ENCODE measurements at places on chromosomes 6 and 20.

- DNase-seq, result no peak
These were observed 123.9 kb downstream of the CD83 start for GRCh38 chr6:14241255-14242070.

- DNase-seq, result no peak
These were observed 62.8 kb downstream of the FAM120B start for GRCh38 chr6:170369403-170369802.

DNA sequence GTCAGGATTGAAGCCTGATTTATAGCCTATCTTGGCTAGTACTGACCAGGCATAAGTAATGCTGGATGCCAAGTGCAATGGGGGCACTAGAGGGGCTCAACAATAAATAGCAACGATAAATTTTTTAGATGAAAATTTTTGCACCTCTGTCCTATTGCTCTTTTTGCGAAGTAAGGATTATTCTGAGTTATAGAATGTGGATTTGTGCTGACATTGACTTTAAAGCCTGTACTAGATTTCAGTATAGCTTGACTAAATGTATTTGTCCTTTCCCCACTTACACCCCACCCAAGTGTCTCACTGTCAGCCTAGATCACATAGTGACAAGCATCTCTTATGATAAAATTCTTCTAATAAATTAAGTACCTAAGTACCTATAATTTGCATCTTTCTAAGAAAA is 757.0 kb downstream of the GRIK2 start:
- DNase-seq, result no peak

DNA sequence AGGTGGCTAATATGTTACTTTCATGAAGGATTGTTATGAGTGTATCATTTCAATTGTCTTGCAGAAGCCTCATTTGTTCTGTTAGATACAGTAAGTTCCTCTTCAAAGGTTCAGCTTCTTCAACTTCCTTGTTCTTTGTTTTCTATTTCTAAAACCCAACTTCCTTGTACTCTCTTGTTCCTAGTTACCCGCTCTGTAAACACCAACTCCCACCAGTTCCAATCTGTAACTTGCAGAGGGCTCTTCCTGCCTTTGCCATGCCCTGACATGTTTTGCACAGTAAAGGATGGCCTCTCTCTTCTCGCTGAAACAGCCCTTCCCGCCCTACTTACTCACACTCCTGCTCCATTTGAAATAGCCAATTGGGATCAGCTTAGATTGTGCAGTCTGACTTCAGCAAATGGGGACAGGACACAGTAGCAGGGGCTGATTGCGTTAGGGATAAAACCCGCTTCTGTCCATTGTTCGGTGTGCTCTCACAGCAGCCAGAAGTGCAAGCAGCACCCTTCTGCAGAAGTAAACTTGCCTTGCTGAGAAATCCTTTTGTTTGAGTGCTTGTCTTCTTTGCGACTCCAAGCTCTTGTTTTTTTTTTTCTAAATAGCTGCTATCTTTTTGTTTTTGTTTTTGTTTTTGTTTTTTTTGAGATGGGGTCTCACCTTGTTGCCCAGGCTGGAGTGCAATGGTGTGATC is 45.9 kb upstream of the POU5F1 start:
- no peak for DNase-seq

DNA sequence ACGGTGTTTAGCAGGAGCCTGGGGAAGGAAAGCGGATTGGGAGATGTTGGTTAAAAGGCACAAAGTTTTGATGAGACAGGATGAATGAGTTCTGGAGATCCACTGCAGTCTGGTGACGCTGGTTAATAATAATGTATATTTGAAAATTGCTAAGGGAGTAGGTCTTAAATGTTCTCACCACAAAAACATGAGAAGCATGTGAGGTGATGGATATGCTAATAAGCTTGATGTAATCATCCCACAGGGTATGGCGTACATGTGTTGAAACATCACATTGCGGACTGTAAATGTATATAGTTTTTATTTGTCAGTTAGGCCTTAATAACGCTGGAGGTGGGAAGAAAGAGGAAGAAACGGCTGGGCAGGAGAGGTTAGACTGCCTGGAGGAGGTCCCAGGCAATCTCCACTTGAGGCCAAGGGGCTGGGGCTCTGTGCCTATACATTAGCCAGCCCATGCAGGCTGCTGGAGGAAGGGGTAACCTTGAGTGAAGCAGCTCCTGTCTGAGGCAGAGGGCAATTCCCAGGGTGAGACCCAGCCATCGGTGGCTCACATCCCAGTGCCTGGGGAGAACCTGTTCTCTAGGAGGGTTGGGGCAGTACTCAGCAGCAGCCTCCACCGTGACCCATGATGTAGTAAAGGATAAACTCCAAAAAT is 188.2 kb upstream of the QKI start:
- DNase-seq, result no peak
